ENCODE measurements at places on chromosomes 13 and 19.

GRCh38 chr19:3494051-3494450, 6.4 kb downstream of the DOHH start:
- DNase-seq: peak; percentile 56

- peak; percentile 68 for DNase-seq
Measured at GRCh38 chr19:42198676-42199439, 18.6 kb downstream of the DEDD2 start.

DNA sequence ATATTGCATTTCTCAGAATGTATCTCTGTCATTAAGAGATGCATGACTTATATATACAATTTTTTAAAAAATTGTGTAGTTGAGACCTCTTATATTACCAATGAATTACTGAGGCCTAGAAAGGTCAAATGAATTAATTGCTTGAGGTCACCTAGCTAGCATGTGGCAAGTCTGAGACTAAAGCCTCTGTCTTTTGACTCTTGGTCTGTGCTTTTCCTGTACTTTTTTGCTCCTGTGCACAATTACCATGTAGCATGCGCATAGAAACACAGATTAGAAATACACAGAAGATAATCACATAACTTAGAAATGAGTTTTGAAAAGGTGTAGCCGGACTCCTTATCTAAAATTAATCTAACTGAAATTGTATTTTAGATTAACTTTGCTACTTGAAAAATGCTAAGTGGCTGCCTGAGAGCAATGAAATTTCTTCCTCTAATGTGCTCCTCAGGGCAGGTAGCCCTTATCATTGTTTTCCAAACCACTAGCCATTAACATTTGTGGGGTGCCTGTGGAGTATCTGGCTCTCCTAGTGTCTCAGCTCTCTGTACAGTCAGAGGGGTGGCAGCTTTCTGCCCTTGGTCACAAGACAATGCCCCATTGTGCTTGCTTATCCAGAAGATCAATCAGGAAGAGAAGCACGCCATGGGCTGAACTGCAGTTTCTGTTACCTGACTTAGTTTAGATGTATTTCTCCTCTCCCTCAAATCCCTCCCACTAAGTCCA, 119.6 kb downstream of the RFC3 start:
- DNase-seq: no peak

DNA sequence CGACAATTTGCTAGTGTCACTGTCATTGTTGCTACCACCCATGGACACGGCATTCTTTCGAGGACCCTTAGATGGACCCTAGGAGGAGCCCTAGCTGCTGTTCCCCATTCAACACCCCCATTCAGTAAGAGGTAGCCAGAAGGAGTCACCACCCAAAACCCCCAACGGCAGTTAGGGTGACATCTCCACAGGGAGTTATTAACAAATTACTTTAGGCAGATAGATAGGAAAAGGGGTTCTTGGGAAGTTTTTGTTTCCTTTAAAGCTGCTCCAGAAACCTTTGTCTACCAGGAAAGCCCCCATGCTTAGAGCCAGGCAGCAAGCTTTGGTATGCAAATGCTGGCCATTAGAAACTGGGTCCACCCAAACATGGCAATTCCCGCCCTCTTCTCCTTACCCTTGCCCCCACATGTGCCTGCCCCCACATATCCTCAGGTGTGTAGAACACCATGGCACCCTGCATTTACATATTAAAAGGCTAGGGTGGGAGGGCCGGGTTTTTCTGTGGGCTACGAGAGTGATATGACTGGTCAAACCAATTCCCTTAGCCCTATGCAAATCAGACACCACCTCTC, 190.9 kb downstream of the SLITRK6 start:
- no peak for DNase-seq

DNA sequence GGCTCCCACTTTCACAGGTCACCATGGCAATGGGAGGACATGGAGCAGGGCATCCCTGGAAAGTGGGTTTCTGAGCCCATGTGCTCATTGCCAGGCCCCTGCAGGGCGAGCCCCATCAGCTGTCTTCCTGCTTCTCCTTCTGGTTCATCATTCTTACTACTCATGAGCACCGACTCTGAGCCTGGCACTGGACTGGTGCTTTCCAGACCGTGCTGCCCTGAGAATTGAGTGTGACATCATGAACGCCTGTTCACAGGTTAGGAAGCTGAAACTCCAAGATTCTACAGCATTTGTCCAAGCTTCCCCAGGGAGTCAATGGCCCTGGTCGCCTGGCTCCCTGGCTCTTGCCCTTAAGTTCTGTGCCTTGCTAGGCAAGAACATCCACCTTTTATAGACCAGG, 210.4 kb upstream of the ZNF536 start:
- DNase-seq: no peak

DNA sequence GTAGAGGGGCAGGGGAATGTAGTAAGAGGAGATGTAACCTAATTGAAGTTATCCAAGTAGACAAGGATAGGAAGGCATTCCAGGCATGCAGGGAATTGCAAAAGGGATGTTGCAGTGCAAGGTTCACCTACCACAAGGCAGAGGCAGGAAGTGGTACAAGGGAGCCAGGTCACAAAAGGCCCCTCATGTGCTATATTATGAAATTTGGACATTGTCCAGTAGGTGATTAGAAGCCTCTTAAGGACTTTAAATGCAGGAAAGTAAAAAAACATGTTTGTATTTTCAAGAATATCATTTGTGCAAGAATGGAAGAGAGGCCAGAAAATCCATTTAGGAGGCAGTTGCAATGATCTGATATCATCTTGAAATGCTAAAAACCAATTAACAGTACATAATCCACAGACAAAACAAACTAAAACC, 111.4 kb downstream of the FRY start:
- DNase-seq: no peak

GRCh38 chr19:5048091-5048726, 79.3 kb downstream of the KDM4B start:
- DNase-seq: peak; percentile 82

DNA sequence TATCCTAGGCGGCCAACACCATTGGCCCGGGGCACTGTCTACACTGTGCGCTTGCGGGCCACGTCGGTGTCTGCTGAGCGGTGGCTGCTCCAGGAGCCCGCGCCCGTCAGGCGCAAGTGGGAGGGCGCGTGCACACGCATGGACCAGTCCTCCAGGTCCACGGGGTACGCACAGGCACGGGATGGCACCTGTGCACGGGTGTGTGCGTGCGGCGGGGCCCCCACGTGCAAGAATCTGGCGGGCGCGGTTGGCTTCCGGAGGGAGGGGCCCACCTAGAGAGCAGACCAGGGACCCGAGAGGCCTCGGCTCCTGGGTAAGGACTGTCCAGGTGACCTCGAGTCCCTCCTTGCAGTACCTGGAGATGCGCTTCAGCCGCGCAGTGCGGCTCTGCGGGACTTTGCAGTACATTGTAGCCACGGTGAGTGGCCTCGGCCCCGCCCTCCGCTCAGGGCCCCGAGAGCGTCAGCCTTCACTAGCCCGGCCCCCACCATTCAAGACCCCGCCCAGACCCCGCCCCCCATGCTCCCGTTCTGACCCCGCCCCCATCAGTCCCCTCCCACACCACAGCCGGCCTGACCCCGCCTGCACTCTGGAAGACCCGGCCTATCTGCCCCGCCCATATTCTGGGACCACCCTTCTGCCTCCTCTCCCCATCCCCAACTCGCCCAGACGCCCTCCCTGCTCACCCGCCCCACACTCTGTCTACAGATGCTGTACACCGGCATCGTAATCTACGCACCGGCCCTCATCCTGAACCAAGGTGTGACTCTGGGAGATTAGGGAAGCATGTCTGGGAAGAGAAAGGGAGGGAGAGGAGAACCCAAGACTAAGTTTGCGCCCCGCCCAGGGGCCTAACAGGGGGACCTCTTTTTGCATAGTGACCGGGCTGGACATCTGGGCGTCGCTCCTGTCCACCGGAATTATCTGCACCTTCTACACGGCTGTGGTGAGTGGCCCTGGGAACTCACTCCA, 2.3 kb downstream of the SLC5A5 start:
- peak; percentile 82 for DNase-seq

DNA sequence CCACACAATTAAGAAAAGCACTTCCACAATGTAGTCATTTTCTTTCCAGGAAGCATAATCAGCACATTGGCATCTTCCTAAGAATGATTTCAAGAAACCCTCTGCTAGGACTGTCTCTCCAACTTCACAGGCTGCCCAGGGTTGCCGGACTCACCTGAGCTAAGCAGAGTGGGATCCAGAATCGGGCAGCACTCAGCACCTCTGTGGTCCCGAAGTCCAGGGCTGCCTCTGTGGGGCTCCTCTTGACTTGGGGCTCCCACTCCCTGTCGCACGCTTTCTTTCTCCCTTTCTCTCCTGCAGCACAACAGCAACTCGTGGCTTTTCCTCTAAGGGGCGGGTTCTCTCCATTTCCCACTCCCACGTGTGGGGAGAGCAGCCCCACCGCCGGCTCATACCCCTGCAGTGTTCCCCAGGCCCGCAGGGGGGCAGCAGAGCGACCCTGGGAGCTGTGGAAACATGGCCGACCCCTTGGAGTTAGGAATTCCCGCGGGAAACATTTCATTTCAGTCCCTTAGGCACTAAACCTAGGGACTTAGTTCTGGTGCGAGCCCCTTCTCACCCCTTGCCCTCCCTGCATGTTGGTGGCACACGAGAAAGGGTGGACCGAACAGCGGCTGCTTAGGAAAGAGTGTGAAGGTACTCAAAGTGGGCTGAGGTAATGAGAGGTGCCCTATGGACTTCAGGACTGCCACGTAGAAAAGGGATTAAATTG, at the start of gene TMEM272:
Gene TMEM272, minus strand, starts transcription at position 316 of the 712 bp plus-strand sequence. CDS start 6,647 bp downstream, outside the sequence.
- DNase-seq: peak; percentile 79

GRCh38 chr19:55340784-55341147, 1.1 kb downstream of the KMT5C start:
- no peak for DNase-seq

GRCh38 chr19:35090160-35090505, 25.5 kb upstream of the FXYD3 start:
- DNase-seq: no peak

DNA sequence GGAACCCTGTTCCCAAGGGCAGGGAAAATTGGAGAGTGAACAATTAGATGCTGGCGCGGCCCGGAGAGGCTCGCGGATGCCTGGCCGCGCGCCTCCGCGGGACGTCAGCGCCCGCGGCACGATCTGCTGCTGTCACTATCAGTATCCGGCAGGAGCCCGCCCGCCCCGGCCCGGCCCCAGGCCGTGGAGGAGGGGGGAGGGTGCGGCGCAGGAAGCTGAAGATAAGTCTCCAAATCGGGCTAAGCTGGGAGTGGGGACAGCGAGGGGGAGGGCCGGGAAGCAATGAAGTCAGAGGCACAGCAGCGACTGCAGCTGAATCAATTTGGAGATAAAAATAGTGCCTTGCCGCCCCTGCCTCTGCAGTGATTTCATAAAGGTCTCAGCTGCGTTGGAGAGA, 441.5 kb upstream of the KLF12 start:
- peak; percentile 66 for DNase-seq

- no peak for DNase-seq
Measured at GRCh38 chr13:97141564-97142005, 80.5 kb upstream of the MBNL2 start.

DNA sequence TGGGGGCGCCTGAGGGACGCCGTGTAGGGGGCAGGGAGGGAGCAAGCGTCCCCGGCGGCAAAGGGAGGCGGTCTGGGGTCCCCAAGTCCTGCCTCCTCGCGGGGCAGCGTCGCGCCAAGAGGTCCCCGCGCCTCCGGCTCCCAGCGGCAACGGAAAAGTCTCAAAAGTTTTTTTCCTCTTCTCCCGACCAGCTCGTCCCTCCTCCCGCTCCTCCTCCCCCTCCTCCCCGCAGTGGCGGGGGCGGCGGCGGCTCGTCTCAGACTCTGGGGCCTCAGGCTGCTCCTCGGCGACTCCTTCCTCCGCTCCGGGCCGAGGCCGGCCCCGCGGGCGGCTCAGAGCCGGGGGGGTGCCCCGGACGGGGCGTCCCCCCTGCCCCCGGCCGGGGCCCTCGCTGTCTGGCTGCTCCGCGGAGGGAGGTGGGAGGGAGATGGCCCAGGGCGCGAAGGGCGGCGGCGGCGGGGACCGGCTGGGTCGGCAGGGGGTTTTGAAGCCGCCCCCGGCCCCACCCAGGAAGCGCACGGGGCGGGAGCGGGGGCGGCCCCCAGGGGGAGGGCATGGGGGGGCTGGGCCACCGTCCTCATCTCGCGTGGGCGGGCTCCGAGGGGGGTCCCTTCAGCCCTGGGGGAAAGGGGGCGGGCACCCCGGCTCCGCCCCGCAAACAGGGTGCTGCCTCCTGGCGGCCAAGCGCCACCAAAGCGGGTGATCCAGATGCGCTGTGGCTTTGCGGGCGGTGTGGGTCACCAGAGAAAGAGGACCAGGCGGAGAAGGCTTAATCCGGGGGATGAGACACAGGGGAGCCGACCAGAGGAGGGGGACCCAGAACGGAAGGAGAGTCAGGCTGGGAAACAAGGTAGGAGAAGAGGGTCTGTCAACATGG, at the start of gene TGFB1:
Gene TGFB1, minus strand, starts transcription at position 457 of the 877 bp plus-strand sequence. CDS start 878 bp downstream, outside the sequence.
- DNase-seq: peak; percentile 93

DNA sequence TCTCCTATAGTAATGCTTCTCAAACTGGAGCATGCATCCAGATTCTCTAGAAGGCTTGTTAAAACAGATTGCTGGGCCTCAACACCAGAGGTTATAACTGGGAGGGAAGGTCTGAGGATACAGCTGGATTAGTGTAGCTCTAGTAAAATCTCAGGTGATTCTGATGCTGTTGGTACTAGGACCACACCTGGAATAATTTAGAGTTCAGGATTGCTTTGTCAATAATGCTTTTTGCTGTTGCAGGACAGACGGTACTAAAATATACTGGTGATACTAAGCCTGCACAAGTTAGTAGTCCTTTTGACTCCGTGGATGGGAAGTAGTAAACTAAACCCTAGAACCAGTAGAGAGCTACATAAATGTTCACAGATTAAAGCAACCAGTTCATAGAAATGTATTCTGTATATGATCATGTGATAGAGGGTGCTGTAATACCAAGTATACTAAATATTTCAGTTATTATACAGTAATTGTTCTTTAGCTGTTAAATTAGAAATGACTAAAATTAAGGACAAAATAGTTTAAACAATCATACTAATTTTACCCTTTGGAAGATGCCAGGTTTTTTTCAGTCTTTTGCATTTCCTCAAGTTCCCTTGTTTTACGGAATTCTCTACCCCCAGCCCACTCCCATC, 258.2 kb upstream of the STARD13 start:
- DNase-seq: no peak

DNA sequence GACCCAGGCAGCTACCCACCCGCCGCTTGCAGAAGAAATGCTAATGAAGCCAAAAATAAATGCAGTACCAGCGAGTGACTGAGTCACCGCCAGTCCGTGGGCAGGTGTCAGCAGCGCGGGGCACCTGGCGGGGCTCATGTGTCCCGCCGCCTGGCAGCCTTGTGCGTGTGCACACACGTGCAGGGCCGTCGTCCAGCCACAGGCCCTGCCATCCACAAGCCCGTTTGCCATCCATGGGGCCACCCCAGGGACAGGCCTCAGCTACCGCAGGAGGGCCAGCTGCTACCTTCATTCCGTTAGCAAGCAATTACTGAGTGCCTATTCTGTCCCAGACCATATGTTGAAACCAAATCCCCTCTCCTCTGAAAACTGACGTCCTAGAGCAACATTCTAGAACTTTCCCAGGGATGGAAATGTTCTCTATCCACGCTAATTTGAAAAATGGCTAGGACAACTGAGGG, 20.5 kb downstream of the NCAN start:
- no peak for DNase-seq
